ENCODE measurements at places on chromosomes 12 and 14. TPM values are rescaled to one million over a fixed set of nuclear protein-coding genes. Genes with fewer than 3 reads are reported as not detected.

BDKRB1 gene
- not detected for total RNA-seq

DNA sequence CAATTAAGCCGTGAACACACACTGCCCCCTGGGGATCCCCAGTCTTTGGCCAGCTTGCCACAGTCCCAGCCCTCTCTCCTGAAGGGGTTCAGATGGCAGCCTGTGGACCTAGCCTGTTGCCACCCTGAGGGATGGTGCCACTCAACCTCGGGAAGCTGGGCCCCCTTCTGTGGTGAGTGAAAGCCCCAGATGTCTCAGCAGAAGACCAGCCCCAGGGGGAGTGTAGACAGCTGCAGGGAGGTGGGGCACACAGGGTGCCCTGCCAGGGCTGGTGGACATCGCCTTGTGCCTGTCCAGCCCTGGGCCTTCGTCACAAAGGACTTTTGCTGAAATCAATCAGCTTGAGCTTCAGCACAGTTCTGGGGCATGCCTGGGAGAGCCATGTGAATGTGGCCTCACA, 32.4 kb downstream of the C14orf132 start:
- H3K4me3 ChIP-seq, result no peak overlapping the region
- no peaks in the 10 kb centered on the region for H3K36me3 ChIP-seq

DNA sequence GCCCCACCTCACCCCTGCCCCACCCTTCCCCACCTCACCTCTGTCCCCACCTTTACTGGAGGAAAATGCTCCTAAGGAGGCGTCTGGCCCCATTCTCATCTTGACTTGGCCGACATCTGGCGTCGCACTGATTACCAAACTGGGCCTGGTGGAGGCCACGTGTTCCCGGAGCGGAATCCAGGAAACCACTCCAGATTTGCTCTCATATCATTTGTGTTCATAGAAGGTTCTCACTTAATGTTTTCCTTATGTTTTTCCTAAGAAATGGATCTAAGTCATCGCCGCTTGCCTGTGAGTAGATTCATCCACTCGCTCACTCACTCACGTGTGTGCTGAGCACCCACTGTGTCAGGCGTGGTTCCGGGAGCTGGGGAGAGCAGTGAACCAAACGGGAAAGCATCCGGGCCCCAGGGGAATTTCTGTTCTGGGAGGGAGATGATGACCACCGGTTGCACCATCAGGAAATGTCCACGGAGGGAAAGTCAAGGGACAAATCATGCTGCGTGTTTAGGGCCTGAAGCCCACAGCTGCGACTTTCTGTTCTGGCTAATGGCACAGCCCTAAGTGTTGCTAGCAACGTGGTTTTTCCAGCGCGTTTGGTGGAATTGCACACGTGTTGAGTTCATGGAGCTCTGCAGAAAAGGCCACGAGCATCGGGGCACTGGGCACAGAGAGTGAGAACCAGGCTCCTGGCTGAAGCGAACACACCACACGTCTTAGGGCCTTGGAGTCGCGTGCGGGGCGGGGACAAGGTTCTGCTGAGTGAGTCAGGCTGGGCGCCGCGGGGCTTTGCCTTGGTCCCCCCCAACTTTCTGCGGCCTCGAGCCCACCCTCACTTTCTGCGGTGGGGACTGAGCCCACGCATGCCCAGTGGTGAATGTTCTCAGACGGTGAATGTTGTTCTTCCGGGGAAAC, 57.7 kb downstream of the ADGRD1 start:
- DNase-seq, result no peak
- no peaks in the 10 kb centered on the region for H3K4me1 ChIP-seq
- no peaks in the 10 kb centered on the region for H3K27me3 ChIP-seq
- H3K27ac ChIP-seq, result no peak overlapping the region

DNA sequence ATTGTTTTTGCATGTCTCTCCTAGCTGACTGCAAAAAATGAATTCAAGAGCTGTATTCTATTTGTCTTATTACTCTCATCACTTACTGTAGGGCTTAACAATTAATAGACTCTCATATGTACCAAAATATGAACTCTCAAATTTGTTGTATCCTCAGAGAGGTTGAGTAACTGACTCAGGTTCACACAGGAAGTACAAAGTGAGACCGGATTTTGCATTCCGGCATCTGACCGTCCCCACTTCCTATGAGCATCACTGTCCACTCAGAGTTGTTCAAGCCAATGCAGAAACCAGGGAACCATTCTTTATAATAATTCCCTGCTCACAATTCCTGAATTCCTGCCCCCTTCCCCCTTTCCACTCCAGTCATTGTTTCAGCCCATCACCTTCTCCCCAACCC, 113.3 kb upstream of the AMIGO2 start:
- peak overlapping the region; percentile 55 for H3K4me3 ChIP-seq
- peak overlapping the region; percentile 83 for H3K27ac ChIP-seq
- no peak for DNase-seq
- no peaks in the 10 kb centered on the region for H3K27me3 ChIP-seq
- H3K36me3 ChIP-seq, result peaks cover 47% of the 10 kb centered on the region

DNA sequence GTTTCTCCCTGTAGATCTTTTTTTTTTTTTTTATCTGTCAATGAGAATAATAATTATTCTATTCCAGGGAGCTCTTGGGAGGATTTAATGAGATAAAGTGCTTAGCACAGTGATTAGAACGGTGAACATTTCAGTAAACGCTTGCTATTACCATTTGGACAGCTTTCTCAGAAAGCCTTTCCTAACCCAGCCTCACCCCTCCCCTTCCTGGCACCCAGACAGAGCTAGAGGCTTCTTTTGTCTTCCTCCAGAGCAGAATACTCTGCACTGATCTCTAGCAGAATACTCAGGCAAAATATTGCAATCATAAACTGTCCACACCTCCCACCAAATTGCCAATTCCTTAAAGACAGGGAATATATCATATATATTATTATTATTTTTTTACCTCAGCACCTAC, 66.6 kb downstream of the ERGIC2 start:
- H3K27ac ChIP-seq, result no peak overlapping the region
- peaks cover 4% of the 10 kb centered on the region for H3K27me3 ChIP-seq
- no peak overlapping the region for H3K4me3 ChIP-seq
- DNase-seq, result no peak
- peaks cover 4% of the 10 kb centered on the region for H3K4me1 ChIP-seq
- no peaks in the 10 kb centered on the region for H3K36me3 ChIP-seq

DNA sequence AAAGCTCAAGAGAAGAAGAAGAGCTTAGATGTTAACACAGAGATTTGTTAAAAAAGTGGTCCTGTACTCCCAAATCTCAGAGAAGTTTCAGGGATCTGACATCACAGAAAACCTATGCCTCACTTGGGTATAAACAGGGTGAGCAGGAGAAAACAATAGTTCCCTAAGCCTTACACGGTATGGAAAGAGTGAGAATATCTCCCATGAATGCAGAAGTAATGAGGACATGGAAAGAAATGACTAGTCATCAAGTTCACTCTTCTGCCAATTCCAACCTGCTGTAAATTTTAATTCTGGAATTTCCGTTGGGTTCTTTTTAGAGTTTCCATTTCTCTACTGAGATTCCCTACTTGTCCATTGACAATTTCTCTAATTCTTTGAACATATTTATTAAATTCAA, 6.2 kb upstream of the PTGER2 start:
- H3K36me3 ChIP-seq, result peaks cover 32% of the 10 kb centered on the region
- H3K27ac ChIP-seq, result peak overlapping the region; percentile 46
- DNase-seq, result no peak
- H3K4me3 ChIP-seq, result no peak overlapping the region

DNA sequence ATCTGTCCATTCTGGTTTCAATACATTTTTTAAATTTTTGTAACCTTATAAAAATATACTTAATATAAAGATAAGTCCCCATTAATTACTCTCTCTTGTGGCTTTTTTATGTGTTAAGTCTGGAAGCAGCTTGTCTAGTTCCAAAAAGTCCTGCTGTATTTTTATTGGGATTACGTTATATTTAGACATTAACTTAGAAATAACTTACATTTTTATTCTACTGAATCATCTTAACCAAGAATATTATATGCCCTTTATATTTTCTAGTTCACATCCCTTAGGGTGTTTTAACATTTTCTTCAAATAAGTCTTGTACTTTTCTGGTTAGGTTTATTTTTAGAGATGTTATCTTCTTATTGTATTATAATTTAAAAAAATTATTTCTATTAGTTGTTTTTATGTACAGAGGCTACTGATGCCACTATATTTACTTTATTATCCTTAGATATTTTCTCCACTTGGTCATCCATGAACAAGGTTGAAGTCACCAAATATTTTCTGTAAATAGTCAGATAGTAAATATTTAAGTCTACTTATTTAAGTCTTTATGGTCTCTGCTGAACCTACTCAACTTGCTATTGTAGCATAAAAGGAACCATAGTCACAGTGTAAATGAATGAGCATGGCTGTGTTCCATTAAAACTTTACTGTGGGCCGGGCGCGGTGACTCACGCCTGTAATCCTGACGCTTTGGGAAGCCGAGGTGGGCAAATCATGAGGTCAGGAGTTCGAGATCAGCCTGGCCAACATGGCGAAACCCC, 132.4 kb upstream of the NEDD1 start:
- no peak overlapping the region for H3K4me3 ChIP-seq
- no peaks in the 10 kb centered on the region for H3K36me3 ChIP-seq
- DNase-seq, result no peak
- peaks cover 2% of the 10 kb centered on the region for H3K27me3 ChIP-seq
- H3K4me1 ChIP-seq, result no peaks in the 10 kb centered on the region
- H3K27ac ChIP-seq, result no peak overlapping the region

DNA sequence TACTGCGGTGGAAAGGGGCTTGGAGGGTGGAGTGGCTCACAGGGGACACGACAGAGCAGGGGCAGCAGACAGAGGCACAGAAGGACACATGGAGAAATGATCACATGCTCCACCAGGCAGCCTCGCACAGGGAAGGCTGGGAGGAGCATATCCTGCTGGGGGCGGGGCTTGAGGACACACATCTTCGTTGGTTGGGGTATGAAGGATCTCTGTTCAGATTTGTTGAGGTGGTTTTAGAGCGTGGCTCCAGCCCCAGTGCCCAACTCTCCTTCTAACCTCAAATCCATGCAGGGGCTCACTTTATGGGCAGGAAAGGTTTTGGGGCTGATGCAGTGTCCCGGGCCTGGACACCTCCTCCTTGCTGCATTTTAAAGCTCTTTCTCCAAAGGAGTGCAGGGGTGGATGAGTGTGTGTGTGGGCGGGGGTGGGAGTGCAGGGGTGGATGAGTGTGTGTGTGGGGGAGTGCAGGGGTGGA, 733 bp upstream of the P3H3 start:
- no peaks in the 10 kb centered on the region for H3K36me3 ChIP-seq
- DNase-seq, result peak; percentile 37
- peaks cover 20% of the 10 kb centered on the region for H3K4me1 ChIP-seq
- peak overlapping the region; percentile 54 for H3K4me3 ChIP-seq

DNA sequence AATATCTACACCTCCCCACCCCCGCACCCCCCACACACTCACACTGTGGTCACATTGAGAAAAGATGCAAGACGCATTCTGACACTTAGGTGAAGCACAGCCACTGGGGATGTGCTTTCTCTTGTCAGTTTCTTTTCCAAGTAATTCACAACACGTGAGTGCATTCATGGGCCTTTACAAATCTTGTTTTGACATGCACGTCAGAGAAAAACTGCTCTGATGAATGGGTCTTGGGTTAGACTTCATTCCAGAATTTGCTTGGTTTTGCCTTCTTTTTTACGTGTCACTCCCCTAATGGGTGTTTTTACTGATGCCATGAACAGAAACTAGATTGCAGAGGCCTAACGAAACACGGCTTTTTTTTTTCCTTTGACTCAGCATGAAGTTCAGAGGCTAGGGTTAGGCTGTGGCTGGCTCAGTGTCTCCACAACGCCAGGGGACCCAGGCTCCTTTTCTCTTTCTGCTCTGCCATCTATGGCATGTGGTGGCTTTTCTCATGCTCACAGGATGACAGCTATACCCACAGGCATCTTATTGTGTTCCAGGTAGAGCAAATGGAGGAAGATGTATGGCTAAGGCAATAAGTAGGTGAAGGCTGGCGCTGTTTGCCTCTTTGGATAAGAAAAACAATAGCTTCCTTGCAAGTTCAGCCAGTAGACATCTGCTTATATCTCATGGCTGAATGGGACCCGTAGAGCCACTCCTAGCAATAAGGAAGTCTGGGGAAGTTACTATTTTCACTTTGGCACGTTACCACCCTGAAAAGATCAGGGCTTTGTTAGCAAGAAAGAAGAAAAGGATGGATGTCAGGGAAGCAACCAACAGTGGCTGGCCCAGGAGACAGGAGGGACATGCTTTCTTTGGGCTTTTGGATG, 253.3 kb downstream of the SLC15A4 start:
- H3K27me3 ChIP-seq, result no peaks in the 10 kb centered on the region
- H3K4me3 ChIP-seq, result no peak overlapping the region
- peaks cover 4% of the 10 kb centered on the region for H3K4me1 ChIP-seq
- H3K36me3 ChIP-seq, result no peaks in the 10 kb centered on the region
- H3K27ac ChIP-seq, result peak overlapping the region; percentile 43

- no peaks in the 10 kb centered on the region for H3K36me3 ChIP-seq
- no peak overlapping the region for H3K4me3 ChIP-seq
- no peak for DNase-seq
- no peaks in the 10 kb centered on the region for H3K27me3 ChIP-seq
- no peaks in the 10 kb centered on the region for H3K4me1 ChIP-seq
- H3K27ac ChIP-seq, result no peak overlapping the region
Measured at GRCh38 chr14:78737601-78738000, 567.4 kb downstream of the NRXN3 start.

- H3K27me3 ChIP-seq, result peaks cover 36% of the 10 kb centered on the region
- no peak overlapping the region for H3K27ac ChIP-seq
- no peaks in the 10 kb centered on the region for H3K36me3 ChIP-seq
- peaks cover 4% of the 10 kb centered on the region for H3K4me1 ChIP-seq
- no peak for DNase-seq
Measured at GRCh38 chr12:116697305-116697704, 40.6 kb downstream of the SPRING1 start.

DNA sequence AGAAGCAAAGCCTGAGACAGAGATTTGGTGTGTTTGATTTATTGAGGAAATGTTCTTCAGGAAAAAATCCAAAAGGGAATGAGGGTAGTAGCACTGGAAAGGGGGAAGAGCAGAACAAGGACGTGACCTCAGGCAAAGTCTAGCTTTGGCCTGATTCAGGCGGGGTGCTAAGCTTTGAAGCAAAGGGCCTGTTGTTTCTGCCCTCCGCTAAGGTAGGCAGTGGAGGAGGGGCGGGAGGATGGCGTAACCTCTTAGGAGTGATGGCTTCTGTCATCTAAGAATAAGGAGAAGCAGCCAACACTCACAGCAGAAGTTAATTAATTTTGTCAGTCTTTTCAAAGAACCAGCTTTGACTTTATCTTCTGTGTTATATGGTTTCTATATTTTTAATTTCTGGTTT, 20.4 kb downstream of the ABHD12B start:
- H3K4me1 ChIP-seq, result no peaks in the 10 kb centered on the region
- H3K27ac ChIP-seq, result no peak overlapping the region
- H3K4me3 ChIP-seq, result no peak overlapping the region
- DNase-seq, result no peak

- no peak overlapping the region for H3K27ac ChIP-seq
- no peak overlapping the region for H3K4me3 ChIP-seq
- peaks cover 3% of the 10 kb centered on the region for H3K36me3 ChIP-seq
- no peaks in the 10 kb centered on the region for H3K27me3 ChIP-seq
Measured at GRCh38 chr12:51471111-51471864, 46.7 kb downstream of the SLC4A8 start.

All from activated T-helper 2 cell treated with anti-CD3 and anti-CD28 coated beads, Interferon-gamma antibody, Interleukin-2, Interleukin-4, amounts not matched to agents 10 μg/mL and 5 μg/mL and 100 μg/mL, durations not matched to agents 14 hours and 24 hours and 36 hours (primary cell).